ENCODE measurements at places on chromosomes 2 and 18.

DNA sequence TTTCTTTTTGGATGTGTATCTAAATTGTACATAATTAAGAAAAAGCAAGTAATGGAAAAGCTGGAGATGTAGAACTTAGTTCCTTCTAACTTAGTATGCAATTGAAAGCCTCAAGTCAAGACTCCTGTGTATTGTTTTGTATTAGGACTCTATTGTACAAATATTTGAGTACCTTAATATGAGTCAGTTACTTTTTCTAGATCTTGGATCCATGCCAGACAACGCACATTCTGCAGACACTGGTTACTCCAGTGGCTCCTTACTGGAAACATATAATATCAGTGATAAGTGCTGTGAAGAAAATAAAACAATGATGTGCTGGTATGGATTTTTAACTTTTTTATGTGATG lies 1.5 kb downstream of the SLC39A10 start:
- DNase-seq, result peak; percentile 87

- DNase-seq, result no peak
Observed at GRCh38 chr18:69980982-69981804, 33.5 kb upstream of the CD226 start.

DNA sequence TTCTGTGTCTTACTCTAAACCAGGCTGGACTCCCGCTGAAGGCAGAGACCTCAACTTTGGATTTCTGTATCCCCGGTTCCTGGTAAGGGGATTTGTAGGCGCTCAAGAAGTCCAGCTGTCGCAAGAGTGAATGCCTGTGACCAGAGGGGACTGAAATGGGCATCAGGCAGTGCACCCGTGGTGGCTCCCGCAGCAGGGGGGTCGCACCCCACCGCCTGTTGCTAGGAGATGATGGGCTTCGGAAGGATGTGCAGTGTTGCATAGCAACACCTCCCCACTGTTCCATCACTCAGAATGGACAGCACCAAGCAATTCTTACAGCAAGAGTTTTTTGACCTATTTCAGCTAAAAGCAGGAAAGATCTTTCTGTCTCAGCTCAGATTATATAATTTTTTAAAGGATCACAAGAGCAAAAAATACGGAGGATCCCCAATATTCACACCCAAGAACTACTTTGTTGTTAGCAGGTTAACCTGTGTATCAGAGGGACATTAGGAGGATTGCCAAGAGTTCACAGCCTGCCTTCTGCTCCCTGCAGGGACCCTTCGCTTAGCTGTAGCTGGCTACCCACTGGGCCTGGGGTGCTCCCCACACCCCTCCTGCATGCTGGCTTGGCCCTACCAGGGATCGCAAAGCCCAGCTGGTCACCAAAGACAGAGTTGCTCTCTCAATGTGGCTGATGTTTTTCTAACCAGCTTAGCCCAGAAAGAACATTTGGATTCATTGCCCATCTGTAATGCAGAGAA lies 63.8 kb downstream of the SOWAHC start:
- DNase-seq, result no peak

- no peak for DNase-seq
Observed at GRCh38 chr2:2633017-2633416, 301.9 kb upstream of the MYT1L start.

DNA sequence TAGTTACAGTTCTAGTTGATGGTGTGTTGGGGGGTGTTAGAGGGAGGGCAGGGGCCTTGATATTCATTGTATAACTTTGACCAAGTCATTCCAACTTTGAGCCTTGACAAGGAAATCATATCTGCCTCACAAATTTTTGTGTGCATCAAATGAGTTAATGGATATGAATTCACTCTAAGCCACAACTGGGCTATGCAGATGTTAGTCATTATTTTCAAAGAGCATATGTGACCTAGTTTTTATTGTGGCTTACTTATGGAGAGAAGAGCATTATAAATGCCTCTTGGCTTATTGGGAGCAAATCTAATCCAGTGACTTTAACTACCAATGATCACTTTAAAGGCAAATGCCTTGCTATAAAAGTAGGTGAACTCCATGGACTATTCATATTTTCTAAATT lies 250.2 kb downstream of the LPIN1 start:
- peak; percentile 87 for DNase-seq

- no peak for DNase-seq
Observed at GRCh38 chr2:229701062-229701461, 13.3 kb downstream of the DNER start.

- peak; percentile 36 for DNase-seq
Observed at GRCh38 chr2:96241900-96242611, 23.7 kb downstream of the TMEM127 start.

GRCh38 chr2:101828673-101829334 lies 131.3 kb downstream of the MAP4K4 start:
- DNase-seq, result peak; percentile 59

DNA sequence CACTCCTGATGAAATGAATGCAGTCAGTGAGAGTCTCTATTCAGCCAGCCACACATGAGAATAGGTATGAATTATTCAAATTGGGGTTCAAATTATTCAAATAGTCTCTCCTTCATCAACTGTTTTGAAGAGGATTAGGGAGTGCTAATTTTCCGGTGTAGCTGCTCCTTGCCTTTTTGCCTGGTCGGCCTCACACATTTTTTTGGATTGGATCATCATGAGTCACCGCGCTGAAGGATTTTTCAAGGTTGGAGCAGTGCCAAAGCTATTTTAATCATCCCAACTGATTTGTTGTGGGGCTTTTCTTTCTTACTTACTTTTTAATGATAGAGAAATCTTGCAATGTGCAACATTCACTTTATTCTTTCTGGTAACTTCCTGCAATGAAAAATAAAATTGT lies 2.4 kb upstream of the DTNA start:
- DNase-seq, result peak; percentile 95

DNA sequence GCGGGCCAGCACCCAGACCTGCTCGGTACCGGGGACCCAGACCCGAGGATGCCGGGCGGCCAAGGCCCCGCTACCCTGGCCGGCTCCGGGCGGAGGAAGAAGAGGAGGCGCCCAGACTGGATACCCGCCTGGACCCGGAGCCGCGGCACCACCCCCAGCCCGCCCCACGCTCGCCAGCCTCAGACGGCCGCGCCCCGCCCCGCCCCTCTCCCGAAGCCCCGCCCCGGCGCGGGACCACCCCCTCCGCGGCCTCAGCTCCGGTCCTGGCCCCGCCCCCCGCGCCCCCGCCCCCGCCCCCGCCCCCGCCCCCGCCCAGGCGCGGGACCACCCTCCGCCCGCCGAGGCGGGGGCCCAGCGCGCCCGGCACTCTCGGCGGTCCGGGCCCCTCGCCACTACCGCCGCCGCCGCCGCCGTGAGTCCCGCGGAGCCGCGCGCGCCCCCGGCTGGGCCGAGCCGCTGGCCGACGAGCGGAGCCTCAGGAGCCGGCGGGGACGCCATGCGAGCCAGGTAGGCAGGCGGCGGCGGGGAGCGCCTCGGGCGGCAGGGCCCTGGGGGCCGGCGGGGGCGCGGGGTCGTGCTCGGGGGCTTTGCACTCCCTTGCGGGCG lies at the start of gene SH3BP4:
Gene SH3BP4 (plus strand): TSS at position 354 of the 606 bp plus-strand sequence. CDS start 82,986 bp downstream, outside the sequence.
- peak; percentile 83 for DNase-seq

DNA sequence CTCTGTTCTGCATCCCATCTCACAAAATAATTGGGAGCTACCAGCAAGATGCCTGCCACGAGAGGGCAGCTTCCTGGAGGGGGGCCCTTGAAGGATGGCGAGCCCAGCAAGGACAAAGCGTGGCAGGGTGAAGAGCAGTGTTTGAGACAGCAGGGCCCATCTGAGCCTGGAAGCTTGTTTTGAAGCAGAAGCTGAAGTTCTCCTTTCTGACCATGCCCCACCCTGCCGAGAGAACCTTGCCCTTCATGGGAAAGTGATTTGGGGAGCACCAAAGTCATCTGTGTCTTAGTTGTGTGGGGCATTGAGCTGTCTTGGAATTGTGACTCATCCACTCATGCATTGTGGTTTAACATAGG lies 216.3 kb downstream of the BCL11A start:
- DNase-seq, result no peak

DNA sequence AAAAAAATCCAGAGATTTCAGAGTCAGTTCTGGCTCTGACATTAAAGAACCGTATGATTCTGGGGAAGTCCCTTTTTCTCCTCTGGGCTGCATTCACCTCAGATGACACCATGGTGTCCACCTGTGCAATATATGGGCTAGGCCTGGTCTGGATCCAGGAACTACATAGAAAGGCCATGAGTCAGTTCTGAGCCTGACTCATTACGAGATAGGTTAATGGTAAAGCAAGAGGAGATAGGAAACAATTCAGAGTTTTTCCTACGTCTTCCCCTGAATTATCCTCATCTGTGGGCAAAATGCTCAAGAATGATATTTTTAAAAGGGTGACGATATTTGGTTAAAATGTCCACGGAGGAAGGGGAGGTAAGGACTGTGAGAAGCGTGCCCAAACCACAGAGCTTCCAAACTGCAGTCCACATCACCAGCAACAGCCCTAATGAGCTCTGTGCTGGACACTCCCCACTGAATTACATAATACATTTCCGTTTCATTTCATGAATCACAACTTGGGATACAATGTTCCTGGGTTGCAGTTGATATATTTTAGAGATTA lies 180.1 kb upstream of the OSR1 start:
- peak; percentile 94 for DNase-seq

- DNase-seq, result no peak
Observed at GRCh38 chr2:9761577-9761976, 81.7 kb upstream of the TAF1B start.

DNA sequence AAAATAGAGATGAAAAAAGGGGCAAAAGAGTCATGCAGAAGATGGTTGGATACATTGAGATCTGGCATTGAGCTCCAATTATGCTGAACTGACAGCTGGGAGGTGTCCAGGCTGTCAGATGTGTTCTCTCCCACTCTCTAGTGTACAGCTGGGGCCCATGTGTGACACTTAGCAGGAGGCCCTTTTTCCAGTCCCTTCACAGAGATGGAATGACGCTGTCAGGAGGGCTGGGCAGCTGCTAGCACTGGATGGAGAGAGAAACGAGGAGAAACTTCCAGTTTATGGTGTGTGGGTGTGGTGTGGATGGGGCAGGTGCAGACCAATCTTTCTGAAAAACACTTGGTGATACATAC lies 437.7 kb upstream of the HS6ST1 start:
- DNase-seq, result no peak

DNA sequence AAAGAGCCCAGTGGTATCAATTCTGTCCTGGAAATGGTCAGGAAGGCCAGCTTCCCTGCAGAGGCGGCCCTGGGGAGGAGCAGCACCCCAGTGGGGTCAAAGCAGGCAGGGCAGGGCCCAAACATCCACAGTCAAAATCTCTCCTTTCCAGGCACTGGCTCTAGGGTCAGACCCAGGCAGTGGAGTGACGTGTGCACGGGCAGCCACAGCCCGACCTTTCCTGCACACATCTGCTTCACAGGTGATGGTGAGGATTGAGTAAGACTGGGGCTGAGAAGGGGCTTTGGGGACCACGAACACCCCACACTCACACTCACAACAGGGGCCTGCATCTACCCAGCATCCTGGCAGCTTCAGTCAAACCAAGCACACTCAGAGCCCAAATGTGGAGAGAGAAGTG lies 97.8 kb upstream of the GLI2 start:
- no peak for DNase-seq

GRCh38 chr2:122168799-122169198 lies 413.3 kb downstream of the TSN start:
- no peak for DNase-seq

DNA sequence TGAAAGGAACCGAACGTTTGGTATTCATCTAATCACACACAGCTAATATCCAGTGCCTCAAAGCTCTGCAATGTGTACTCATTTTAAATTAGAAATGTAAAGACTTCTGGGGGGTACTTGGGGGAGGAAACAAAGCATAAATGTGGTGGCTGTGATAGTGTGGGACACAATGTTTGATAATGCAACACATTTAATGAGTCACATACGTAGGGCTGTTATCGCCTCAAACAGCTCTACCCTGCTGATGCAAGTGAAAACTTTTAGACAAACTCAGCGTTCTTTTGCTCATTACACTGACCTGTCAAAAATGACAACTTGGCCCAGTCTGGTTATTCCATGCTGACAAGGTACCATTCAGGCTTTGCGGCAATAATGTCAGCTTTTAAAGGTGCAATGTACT lies 1227.1 kb upstream of the CELF4 start:
- DNase-seq, result no peak

DNA sequence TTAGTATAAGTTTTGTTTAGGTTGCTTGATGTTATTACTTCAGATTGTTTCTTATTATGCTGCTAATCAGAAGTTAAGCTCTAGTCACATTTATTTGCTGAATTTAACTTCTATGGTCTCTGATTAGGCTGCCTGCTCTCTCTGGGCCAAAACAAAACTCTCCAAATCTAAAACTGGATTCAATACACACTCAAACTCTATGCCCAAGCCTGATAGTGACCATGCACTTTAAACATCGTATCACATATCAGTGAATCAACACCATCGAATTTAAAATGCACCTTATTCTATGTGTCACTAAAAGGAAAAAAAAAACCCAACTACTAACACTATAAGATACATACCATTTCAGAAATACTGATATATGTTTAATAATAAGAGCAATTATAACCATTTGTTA lies 76.9 kb upstream of the FRZB start:
- no peak for DNase-seq

- no peak for DNase-seq
Observed at GRCh38 chr2:180614776-180615175, 365.6 kb upstream of the UBE2E3 start.

DNA sequence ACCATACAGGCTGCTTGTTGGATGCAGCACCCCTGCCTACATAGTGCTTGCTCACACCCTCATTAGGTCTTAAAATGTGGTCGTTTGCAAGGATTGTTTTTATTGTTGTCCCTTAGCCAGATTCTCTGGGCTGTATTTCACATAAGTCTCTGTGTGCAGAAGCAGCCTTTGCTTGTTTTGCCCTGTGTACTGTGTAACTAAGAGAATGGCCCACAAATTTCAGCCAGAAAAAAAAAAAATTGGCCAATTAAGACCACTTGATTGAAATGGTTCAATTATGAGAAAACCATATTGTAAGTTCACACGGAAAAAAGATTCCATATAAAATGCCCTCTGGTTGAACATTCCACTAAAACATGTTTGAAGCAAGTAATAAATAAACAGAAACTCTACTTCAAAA lies 377.1 kb upstream of the SOX11 start:
- no peak for DNase-seq

GRCh38 chr2:7417845-7418742 lies 500.9 kb downstream of the RNF144A start:
- DNase-seq, result no peak

DNA sequence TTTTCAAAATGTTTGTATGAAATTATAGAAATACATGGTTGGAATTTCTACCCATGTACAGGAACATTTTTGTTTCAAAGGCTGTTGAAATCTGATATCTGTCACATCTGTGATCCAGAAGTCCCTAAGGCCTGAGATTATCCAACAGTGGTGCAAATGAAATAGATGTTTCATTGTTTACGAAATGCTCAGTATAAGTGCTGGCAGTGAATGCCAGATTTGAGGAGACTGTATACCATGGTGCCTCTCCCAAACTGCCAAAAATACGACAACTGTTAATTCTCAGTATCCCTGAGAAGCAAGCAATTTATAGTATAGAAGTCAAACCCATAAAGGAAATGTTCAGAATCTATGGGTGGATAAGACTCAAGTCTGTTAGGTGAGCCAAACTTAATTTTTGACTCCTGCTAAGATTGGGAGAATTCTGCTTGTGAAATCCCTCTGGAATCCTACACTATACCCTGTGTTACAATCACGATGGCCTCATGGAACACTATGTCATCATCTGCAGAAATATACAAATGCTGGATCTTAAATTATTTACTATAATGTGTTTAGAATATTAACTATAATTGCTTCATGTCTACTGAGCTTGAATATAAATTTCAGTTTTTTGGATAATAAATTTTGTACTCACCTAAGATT lies 71.2 kb upstream of the DOCK10 start:
- DNase-seq, result no peak
